ENCODE measurements at places on chromosomes 13 and 19. TPM values are rescaled to one million over a fixed set of nuclear protein-coding genes. Genes with fewer than 3 reads are reported as not detected.

- no peak for DNase-seq
Observed at GRCh38 chr13:96671073-96671472, 323.2 kb downstream of the OXGR1 start.

Gene ZNF577
- 50.2 TPM for polyA plus RNA-seq

GRCh38 chr13:26021956-26022355 is 29.9 kb downstream of the SHISA2 start:
- no peak for DNase-seq

DNA sequence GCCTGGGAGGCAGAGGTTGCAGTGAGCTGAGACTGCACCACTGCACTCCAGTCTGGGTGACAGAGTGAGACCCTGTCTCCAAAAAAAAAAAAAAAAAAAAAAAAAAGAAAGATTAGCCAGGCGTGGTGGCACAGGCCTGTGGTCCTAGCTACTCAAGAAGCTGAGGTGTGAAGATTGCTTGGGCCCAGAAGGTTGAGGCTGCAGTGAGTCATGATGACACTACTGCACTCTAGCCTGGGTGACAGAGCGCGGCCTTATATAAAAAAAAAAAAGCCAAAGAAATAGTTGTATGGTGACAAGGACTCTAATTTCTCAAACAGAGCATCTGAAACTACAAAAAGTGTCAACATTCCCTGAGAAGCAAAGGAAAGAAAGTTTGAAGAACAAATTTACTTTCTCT is 3.4 kb downstream of the PBX4 start:
- DNase-seq: no peak

GRCh38 chr19:2064788-2065524 is 13.9 kb upstream of the MKNK2 start:
- DNase-seq: no peak

Gene CATSPERD
- not detected for polyA plus RNA-seq

DNA sequence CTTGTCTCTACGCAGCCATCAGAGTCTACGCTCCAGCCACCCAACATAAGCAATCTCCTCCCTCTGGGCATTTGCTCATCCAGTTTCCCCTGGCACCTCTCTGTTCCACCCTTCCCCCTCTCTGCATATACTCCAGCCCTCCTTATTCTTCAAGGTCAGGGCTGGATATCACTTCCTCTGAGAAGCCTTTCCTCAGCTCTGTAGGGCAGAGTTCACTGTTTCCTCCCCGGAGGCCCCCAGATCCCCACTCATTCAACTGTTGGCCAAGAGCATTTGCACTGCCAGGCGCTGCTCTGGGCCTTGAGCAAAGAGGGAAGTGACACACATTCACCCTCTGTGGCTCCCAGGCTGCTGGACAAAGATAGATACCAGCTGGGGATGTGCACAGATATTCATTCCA is 3.3 kb downstream of the FCGRT start:
- no peak for DNase-seq

Gene ASPDH
- polyA plus RNA-seq: 5.5 TPM

- no peak for DNase-seq
Observed at GRCh38 chr13:60957816-60958215, 457.8 kb downstream of the PCDH20 start.

Gene EIF3K
- 339 TPM for polyA plus RNA-seq

Gene DCLK1
- 4.4 TPM for polyA plus RNA-seq

DNA sequence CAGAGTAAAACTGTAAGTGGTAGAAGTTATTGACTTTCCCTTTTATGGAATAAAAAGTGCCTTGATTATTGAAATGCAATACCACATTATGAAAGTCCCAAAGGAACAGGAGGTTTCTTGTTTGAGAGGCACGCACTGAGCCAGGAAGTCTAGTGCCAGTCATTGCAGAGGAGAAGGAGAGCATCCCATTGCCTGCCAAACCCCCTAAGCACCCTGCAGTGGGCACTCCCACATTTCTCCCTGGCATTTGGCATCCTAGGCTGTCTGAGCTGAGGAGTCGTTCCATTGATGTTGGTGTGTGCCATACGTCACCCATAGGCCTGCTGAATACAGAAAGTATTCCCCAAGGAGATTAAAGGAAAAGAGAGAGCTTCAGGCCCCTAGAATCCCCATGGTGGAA is 85.7 kb upstream of the MBNL2 start:
- DNase-seq: no peak

Gene CEACAM20
- polyA plus RNA-seq: not detected

DNA sequence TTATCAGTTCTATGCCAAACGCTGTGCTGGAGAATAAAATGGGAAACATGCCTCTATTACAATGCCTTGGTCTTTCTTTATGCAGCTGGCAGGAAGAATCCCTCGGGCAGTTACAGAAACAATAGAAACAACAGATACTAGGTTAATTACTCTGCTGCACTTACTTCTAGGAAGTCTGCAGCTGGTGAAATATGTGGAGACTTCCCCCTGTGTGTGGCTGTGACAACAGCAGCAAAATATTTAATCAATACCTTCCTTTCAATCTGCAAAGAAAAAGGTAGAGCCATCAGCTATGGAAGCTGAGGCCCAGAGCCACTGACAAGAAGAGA is 9.9 kb downstream of the STOML3 start:
- DNase-seq: no peak
